NCI-H526 treated with DMSO at 0.1 percent for 48 hours (cell line): ENCODE measurements at places on chromosomes 5 and 9.
A peak's percentile ranks its signal among the peaks of the same experiment; 100 is the strongest.

DNA sequence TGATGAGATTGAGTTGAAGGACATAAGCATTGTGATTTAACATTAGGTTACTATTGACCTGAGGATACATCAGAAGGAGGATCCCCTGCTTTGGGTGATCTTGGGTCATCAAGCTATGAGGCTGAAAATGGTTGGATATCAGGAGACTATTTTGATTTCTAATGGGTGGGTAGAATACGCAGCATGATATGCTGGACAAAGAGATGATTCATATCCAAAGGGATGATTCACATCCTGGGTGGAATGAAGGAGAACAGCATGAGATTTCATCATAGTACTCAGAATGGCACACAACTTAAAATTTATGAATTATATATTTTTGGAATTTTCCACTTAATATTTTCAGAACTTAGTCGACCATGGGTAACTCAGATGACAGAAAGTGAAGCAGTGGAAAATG, 1759.5 kb upstream of the C9orf72 start:
- no peak for DNase-seq

DNA sequence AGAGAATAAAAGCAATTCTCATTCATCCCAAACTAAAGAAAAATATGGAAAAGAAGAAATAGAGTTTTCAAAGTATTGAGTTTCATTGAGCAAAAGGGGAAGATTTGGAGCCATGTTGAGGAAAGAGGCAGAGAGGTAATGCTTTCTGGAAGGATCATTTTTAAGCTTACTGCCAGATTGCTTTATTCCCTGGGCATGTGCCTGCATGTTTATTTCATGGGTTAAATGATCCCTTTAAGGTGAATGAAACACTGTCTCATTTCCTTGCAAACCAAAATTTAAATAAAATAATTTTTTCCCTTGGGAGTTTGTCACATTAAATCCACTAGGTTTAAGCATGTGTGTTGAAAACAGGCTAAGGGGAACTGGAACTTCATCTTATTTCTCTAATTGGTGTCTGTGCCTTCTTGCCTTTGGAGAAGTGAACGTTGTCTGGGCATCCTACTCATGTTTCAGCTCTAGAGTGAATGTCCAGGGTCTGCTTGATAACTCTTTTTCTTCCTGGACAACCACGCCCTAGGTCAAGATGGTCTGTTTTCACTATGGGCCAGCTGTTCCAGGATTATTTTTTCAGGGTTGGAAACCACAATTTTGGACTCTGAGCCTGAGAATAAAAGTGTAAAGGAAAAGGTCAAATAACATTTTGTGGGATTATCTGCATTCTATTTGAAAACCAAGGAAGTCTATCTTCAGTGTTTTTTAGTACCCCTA, 114.1 kb upstream of the ELL2 start:
- DNase-seq, result no peak

DNA sequence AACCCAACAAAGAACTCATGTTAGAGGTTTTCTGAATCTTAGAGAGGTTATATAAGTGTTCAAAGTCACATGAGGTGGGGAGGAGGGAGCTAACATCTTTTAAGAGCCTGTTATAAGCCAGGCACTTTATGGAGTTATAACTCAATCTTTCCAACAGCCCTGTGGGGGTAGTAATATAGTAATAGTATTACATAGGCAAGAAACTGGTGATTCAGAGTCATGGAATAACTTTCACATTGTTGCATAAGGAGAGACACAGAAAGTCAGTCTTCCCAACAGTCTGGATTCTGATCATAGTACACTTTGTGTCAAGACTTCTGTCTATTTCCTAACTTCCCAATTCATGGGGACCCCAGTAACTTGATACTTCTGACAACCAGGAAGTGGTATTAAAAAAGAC, 89.2 kb downstream of the ACER2 start:
- DNase-seq, result no peak

DNA sequence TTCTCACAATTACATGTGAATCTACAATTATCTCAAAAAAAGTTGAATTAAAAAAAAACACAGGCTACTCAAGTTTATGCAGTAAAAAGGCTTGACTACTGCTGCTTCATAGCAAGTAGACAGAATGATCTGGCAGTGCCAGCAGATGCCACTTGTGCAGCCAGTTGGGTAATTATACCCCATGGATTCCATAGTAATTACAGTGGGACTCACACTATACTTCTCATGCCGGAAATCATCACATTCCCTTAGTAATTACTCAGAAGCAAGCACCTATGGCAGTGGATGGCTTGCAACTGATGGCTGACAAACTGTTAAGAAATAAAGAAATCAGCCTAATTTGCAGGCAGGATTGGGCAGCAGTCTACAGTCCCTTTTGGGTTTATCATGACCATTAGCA, 463.2 kb upstream of the KLF4 start:
- no peak for DNase-seq

DNA sequence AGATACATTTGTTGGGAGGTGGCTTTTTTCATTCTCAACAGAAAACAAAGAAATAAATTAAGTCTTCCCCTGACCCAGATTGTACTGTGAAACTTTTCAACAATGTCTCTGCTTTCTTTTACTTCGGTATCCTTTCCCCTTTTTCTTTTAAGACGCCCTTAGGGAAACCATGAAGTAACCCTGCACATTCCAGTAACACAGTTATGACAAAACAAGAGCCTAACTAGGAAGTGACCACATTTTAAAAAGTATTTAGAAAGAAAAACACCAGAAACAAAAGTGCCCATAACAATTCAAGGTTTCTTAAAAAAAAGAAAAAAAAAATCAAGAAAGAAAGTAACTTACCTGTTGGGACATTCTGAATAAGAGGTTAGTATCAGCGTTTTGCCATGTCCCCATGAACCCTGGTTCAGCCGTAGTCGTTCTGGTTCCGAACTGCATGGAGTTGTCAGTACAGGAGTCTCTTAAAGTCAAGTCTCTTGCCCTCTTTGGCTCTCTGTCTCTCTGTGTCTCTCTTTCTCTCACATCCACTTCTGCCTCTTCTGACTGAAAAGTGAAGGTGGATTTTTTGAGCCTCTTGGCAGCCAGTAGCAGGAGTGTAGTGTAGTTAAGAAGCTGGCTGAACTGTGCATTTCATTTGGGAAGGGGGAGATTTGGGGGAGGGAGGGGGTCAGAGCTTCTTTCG, 142.9 kb downstream of the BNC2 start:
- DNase-seq, result peak; percentile 79

DNA sequence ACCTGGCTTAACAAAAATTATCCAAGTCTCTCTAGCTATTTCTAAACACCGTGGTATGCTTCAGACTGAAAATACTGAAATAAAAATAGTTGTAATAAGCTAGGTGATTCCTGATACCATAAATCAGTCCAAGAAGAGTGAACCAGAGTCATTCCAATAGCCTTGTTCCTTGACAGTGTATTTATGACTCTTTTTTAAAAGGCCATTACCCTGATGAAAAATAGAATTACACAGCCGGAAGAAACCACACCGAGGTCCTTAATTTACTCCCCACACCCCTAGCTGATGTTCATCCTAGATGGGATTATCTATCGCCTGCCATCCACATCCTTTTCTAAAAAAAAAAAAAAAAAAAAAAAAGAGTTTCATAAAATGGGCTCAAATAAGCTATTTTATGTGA, 457.6 kb upstream of the GRAMD2B start:
- DNase-seq, result no peak

- no peak for DNase-seq
Observed at GRCh38 chr9:135586601-135587109, 25.1 kb downstream of the PAEP start.

DNA sequence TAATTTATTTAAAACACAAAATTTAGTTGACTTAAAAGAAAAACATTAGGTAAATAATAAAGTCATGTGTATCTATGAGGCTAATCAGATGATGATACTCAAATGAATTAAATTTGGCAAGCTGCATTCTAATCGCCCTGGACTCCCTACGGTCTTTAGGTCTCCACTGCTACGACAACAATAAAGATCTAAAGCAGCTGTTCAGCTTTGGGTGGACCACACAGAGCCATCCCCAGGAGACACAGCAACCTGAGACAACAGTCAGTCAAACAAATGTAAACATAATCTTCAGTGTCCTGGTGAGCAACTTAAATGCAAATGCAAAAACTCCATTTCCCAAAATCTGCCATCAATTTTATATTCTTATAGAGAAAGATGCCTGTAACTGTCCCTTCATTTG, 65.5 kb downstream of the MCTP1 start:
- DNase-seq, result no peak

- DNase-seq, result no peak
Observed at GRCh38 chr9:110919609-110920008, 118.7 kb downstream of the LPAR1 start.

DNA sequence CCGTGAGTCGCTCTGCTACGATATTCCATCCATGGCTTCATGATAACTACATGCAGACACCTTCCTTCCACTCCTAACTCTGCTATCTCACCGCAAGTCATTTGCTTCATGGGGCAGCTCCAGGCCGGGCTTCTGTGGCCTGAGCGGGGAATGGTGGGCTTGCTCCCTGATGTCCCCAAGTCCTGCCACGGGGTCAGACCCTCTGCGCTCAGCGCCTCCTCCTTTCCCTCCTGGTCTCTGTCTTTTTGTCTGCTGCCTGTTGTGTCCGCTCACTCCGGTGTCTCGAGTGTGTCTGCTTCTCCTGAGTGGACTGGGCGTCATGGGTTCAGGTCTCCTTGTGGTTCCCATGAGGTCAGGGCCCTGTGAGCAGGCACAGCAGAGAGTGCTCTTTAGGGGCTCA, 139.6 kb downstream of the CACNA1B start:
- DNase-seq, result no peak

- DNase-seq, result no peak
Observed at GRCh38 chr9:127013597-127013996, 99.0 kb downstream of the RALGPS1 start.
